Tongue (tissue), 3 donors: ENCODE measurements at places on chromosomes 1 and 21. TPM values are rescaled to one million over a fixed set of nuclear protein-coding genes. Genes with fewer than 3 reads are reported as not detected.

The CASQ1 gene
- 831 TPM for total RNA-seq

The NOS1AP gene
- 1.6 TPM for total RNA-seq

DNA sequence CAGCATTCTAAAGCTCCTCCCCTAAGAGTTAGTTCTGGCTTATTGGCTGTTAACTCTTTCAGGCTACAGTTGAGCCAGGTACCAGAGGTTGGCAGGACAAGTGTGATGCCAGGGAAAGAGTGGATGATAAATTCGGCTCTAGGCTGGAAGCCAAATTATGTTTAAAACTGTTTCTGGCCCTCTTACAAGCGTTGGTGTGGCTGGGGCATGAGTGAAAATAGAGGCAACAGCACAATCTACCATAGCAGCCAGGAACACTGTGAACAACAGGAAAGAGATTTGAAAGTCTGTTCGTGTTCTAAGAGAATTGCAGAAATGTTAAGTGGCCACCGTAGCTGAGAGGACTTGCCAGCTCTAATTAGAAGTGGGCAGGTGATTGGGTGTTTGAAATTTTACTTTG lies 84.2 kb downstream of the CDC7 start:
- DNase-seq: no peak

- no peak for DNase-seq
These were observed 84.9 kb downstream of the VPS26C start for GRCh38 chr21:37182222-37182621.

DNA sequence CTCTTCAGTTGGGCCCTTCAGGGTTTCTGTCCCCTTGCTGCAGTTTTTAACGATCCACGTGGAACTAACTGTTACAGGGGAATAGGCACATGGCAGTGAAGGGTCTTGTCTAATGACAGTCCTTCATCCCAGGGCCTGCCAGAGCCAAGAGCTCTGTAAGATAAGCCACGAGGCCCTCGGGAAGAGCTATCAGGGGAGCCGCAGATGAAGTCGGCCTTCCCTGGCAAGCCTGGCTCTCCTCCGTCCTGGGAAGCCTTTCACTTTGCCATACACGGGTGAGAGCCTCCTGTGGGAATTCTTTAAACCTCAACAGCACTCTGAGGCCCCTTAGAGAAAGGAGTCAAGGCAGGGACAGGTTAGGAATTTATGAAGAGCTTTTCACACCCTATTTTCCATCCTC lies 29.0 kb downstream of the ACP6 start:
- no peak for DNase-seq

DNA sequence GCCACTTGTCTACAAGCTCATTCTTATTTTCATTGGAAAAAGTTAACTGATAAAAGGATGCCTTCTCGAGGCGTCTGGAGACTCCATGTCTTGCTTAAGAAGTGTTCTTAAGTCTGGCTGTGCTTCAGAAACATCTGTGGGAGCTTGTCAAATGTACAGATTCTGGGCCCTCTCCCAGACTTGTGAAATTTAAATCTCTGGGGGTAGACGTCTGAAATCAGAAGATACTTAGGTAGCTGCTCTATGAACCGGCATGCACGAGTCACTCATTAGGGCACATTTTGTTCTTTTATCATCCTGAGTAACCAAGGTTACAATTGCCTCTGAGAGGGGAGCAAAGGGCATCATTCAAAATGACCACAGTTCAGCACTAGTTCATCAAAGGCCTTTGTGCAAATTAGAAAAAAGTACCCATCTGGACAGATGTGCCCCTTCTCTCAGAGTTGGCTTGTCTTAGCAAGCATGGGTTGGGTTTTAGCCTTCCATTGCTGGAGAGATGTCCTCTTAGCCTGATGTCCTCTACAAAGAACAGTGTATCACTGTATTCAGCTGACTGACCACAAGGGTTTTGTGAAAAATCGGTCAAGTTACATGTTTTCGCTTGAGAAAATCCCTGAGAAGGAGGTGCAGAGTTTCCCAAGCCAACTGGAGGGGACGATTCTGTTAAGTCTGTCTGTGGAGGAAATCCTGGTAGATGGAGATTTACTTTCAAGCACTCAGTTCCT lies 156.9 kb downstream of the ASTN1 start:
- peak; percentile 62 for DNase-seq

The CAPN2 gene
- 135 TPM for total RNA-seq

DNA sequence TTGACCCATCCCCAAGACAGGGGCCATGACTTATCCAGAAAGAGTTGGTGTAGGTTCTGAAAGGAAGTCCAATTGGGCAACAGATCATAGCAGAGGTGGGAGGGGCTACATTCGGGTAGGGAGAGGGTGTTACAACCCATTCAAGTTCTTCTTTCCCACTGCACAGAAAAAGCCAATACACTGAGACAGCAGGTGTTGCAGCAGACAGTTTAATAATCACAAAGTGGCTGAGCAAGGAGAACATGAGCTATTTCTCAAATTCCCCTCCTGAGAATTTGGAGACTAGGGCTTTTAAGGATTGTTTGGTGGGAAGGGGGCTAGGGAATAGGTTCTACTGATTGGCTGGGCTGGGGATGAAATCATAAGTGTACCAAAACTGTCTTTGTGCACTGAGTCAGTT lies 328.4 kb upstream of the POU3F1 start:
- no peak for DNase-seq

DNA sequence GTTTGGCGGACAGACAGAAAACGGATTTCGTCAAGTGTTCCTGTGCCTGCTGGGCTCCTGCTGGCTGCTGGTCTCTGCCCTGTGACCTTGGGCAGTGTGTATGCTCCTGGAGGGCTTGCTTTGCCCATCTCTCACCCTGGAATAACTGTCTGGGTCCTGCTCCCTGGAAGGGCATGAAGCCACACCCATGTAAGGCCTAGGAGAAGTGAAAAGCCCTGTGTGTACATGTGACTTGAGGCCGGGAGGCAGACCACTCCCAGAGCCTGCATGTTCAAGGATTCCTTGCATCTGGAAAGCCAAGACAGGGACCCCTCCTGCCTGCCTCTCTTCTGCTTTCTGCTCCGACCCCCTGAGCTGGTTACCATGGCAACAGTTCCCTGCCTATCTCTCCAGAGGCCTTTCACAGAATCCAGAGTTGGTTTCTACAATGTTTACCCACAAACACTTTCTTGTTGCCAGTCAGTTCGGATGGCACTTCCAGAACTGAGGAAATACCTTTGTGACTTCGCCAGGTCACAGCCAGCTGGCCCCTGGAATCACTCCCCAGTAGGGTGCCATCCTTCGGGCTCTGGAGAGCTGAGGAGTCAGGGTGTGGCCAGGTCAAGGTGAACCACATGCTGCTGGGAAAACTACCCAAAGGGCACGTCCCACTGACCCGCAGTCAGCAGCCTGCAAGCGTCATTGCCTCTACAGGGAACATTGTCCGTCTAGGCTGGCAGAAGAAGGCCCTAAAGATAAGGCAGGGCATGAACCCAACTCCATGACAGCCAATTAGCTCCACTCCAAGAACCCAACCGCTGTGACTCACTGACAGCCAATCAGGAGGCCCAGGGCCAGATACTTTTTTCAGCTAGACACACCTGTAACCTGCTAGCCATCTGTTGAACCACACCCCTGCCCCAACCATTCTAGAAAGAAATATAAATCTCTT lies 14.7 kb upstream of the GPR37L1 start:
- DNase-seq: no peak
